ENCODE measurements at places on chromosomes 3 and 15.

DNA sequence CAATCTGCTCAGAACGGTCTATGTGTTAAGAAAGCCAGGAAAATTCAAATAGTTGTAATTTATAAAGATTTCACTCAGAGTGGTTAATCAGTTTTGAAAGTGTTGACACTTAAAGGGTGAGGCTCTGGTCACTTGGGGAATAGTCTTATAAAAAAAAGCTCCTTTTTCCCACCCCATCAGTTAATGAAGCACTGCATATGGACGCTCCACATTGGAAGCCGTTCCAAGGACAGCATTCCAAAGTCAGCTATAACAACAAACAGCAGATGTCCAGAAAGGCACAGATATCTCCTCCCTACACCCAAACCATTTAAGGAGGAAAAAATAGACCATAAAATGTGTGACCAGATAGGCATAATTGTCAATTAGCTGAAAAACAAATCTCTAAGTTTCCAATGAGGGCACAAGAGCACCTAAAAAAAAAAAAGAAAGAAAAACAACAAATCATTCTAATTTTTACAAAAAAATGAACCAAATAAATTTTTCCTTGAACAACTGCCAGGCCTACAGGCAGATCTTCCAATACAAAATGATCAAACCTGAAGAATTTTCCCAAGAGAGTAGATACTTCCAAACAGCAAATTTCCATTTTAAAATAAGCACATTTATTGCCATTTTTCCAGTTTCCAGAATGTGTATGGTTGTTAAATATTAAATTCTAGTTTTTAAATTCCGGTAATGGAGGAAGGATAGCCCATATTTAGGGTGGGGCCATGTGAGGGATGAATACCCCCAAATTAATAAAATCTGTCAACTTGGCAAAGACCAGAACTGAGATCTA is 198.3 kb downstream of the ERC2 start:
- H3K27me3 ChIP-seq, result no peaks in the 10 kb centered on the region
- DNase-seq, result peak; percentile 20
- H3K4me3 ChIP-seq, result no peak overlapping the region
- peaks cover 10% of the 10 kb centered on the region for H3K4me1 ChIP-seq
- no peaks in the 10 kb centered on the region for H3K36me3 ChIP-seq
- H3K27ac ChIP-seq, result peak overlapping the region; percentile 24

GRCh38 chr3:195763076-195763830 is 42.5 kb downstream of the MUC20 start:
- no peak overlapping the region for H3K4me3 ChIP-seq
- no peaks in the 10 kb centered on the region for H3K36me3 ChIP-seq
- peak; percentile 51 for DNase-seq
- H3K4me1 ChIP-seq, result 0 out of 2 replicates have a peak, but pooled peaks cover 3% of the 10 kb centered on the region

- DNase-seq, result no peak
- H3K4me1 ChIP-seq, result no peaks in the 10 kb centered on the region
- H3K36me3 ChIP-seq, result peaks cover 35% of the 10 kb centered on the region
- H3K27me3 ChIP-seq, result no peaks in the 10 kb centered on the region
- H3K27ac ChIP-seq, result no peak overlapping the region
These were observed 12.7 kb downstream of the ZBTB38 start for GRCh38 chr3:141380987-141381386.

DNA sequence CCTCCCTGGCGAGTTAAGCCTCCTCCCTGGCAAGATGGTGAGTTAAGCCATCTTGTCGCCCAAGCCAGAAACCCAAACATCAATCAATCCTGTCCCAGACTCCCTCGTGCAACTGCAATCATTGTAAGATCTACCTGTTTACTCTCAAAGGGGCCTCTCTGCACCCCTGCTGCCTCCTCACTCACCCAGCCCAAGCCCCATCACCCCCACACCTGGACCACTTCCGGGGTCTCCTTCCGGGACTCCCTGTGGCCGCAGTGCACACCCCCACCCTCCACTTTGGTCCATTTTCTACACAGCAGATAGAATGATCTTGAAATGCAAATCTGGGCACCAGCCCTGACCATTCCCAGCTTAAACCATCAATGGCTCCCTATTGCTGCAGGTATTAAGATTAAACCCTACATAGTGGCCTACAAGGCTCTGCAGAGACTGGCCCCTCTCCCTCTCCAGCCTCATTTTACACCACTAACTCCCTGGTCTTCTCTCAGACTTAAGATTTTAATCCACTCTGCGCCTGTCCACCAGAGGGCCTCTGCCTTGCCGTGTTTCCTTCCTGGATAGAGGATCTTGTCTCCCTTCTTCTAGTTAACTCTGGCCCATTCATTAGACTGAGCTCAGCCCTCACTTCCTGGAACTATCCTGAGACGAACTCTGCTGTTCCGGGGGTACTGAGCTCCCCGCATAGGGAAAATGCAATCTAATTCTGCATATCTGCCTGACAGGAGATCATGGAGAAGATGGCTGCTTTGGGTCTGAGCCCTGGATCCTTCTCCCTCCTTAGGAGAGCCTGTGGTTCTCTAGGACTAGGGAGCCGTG is 41.9 kb upstream of the SLC6A1 start:
- H3K27me3 ChIP-seq, result 0 out of 2 replicates have a peak, but pooled peaks cover 8% of the 10 kb centered on the region
- no peaks in the 10 kb centered on the region for H3K36me3 ChIP-seq
- peaks cover 17% of the 10 kb centered on the region for H3K4me1 ChIP-seq

All from SJCRH30 (cell line).